ENCODE measurements at places on chromosomes 12 and 14.

DNA sequence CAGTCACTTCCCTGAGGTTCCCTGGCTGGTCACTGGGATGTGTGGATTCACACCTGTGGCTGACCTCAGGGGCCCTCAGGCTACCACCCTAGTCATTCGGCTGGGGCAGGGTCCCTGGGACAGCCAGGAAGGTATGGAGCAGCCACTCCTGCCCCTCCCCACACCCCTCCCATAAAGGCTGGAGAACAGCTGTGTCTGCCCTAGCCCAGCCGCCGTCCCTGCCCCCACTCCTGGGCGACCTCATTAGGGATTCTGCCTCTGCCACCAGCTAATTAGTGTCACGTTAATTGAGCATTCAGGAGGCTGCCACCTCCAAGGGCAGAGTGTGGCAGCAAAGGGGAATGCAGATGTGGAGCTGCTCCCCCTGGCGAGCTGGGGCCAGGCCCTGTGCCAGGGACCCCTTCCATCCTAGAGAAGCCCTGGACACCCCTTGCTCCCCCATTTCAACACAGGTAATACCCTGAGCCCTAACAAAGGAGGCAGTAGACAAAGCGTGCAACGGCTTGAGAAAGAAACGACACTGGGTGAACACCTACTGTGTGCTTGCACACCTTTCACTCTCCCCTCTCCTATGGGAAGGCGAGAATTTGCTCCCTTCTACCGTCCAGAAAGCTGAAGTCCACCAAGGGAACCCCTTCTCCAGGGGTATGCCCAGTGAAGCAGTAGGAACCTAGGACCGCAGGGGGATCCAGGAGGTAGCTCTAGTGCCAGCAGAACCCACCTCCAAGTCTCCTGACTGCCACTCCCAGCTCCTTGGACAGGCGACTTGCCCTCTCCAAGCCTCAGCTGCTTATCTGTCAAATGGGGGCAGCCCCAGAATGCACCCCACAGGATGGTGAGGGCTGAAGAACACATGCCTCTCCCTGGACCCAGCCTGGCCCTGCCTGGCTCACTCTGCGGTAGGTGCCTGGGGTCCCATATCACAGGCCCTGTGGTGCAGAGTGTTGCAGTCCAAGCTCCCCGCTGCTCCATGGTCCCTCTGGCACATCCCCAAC is 45.1 kb downstream of the FAM222A start:
- no peak for DNase-seq

GRCh38 chr12:75792687-75793086 is 238.9 kb downstream of the PHLDA1 start:
- DNase-seq: no peak

GRCh38 chr14:64581363-64581762 is 31.6 kb downstream of the PPP1R36 start:
- DNase-seq: no peak

DNA sequence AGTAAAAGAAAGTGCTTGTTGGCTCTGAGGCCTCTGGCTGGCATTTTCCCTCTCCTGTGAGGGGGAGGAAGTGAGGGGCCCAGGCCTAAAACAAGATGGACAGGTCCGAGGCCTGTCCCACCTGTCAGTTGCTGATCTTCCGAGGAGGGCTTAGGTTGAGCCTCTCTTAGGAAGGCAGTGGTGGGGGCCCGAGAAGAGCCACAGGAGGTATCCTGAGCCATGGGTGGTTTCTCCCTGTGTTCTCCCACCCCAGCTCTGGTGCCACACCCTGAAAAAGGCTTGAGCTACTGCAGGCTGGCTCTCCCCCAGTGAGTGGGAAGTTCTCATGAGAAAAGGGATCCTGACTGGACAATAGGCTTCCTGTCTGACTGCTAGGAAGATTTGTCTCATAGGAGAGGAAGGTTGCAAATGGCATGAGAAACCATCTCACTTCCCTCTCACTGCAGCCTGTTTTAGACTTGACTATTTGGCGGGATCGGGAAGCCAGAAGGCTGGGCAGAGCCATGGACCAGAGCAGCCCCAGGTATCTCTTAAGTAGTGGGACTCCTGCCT is 72.1 kb upstream of the SRSF5 start:
- DNase-seq: no peak

DNA sequence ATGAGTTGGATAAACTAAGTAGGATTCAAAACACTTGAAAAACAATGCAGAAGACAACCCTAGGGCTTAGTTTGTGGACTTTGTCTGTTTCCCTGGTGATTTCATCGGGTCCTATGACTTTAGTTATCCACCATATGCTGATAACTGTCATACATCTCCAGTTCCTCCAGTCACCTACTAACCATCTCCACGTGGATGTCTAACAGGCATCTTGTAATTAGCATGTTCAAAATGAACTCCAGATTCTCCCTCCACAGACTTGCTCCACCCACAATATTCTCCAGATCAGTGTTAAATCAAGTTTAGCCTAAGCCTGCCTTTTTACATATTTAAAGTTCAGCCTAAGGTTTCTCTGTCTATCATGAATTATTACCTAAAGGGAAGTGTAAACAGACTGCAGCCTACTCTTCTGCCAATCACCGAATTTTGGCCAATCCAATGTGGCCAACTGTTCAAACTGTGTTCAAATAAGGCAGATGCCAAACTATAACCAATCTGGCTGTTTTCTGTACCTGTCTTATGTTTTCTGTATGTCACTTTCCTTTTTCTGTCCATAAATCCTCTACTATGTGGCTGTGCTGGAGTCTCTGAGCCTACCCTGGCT is 87.1 kb downstream of the PAX9 start:
- no peak for DNase-seq

DNA sequence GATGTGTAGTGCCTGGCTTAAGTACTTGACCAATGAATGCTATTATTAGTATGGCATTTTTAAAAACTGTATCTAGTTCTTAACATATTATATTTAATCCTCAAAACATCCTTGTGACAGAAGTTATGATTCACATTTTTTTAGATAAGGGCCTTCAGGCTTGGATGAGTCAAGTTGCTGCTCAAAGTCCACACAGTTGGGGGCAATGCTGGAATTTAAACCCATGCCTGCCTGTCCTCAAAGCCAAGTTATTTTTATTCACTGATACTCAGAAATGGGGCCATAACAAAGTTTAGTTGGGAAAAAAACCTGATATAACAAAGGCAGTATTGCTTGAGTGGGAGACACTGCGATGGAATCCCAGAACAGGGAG is 50.6 kb downstream of the RFX4 start:
- DNase-seq: no peak

GRCh38 chr14:56331592-56332216 is 213.5 kb downstream of the PELI2 start:
- no peak for DNase-seq

- no peak for DNase-seq
Measured at GRCh38 chr12:83172441-83172840, 485.7 kb downstream of the TMTC2 start.

DNA sequence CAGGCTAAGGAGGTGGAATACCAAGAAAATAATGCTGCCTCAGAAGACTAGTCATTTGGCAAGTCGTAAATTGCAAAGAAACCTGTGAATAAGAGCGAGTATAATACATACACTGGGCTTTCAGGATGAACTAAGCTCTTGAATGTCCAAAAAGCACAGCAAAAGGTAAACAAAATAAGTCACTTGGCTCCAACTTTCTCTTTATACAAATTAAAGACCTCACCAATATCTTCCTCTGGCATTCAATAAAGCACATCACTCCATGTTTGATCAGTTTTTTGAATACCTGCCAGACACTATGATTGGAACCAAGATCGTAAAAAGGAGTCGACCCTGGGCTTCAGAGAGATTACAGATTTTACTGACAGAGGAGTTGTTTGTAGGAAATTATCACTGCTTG is 3.5 kb downstream of the DICER1 start:
- no peak for DNase-seq

DNA sequence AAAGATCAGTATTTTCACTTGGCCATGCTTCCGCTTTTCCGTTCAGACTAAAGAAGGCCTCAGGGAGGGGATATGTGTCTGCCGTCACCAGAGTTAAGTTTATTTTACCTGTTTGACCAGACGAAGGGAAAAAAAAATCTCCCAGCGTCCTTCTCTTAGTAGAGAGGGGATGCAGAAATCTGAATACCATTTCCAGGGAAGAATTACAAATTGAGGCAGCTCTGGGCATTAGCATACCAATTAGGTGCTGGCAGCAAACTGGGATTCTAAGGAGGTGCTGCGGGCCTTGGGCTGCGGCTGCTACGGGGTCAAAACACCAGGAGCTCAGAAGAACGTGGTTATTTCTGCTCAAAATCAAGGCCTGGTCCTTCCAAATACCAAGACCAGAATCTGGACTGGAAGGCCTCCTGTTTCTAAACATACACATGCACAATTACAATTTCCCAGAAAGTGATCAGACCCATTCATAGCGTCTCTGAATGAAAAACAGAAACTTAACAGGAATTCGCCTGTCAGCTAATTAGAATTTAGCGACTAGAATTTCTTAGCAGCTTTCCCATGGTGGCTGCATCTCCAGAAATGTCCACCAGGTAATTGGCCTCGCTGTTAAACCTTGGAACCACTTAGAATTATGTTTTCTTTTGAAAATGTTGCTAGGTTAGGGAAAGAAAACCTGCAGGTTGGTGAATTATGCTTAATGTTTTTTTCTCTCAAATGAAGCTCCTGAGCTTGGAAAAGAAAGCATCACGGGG is 617.0 kb downstream of the VRK1 start:
- no peak for DNase-seq

DNA sequence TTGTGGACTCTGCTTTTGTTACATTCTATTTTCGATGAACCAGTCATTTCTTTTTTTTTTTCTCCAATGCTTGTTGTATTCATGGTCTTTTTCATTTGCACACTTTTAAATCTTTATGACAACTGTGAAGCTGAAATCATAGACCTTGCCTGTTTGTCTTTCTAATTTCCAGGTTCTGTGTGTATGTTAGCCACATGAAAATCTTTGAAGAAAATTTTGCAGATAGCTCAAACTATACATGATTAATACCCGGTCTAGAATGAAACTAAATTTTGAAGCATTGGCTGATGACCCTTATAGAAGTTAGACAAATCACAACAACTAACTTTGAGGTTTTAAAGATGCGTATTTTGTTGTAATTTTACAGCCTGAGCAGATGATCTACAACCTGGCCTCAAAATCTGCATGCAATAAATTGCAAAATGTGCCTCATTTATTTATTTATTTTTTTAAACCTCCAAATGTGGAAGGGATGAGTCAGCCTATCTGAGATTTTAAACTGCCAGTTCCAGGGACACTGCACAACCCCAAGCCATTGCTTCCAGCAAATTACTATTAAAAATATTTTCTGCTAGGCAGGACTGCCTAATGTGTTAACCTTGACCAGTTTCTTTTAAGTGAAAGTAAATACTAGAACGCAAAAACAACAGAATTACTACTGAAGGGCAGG is 96.3 kb upstream of the NAV3 start:
- no peak for DNase-seq

- no peak for DNase-seq
Measured at GRCh38 chr14:66498311-66498710, 9.6 kb upstream of the GPHN start.

DNA sequence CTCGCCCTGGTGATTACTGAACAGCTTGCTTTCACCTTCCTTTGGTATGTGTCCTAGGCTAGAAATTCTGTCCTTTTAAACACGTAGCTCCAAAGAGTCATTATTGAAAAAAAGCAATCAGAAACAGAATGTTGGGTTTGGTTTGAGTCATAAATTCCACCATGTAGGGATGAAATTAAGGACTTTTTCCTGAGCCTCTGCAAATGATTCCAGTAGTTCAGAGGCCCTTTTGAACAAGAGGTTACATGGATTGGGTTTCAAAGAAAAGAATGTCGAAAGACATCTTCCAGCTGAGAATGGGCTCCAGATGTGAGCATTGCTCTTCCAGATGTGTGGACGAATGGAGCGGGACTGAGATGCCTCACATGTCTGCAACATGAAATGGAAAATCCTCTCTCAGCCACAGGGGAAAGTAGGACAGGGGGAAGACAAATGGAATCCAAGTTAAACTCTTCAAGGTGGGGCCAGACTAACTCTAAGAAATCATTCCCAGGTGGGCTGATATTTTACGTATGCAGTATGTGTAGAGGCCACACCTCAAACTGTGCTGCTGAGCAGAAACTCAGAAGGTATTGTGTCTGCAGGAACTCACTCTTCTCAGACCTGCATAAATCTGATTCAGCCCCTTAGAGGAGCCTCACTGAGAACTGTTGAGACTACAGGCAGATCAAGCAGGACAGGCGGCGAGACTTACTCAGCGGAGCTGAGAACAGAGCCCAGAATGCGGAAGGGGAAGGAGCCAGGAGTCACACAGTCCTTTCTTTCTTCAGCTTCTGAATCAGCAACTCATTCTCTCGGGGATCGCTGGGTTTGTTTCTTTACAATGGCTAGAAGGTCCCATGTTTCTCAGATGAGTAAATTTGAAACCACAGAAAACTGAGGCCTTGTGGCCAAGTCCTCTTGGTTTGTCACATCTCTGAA is 23.3 kb upstream of the EMP1 start:
- no peak for DNase-seq

- DNase-seq: no peak
Measured at GRCh38 chr12:114841557-114842251, 157.7 kb upstream of the TBX3 start.

- DNase-seq: no peak
Measured at GRCh38 chr12:5295996-5296395, 135.9 kb upstream of the NTF3 start.

- no peak for DNase-seq
Measured at GRCh38 chr12:67827820-67828383, 161.3 kb upstream of the IFNG-AS1 start.

GRCh38 chr14:75933712-75934296 is 48.0 kb downstream of the TGFB3 start:
- no peak for DNase-seq

GRCh38 chr14:90815572-90815821 is 733 bp downstream of the TTC7B start:
- no peak for DNase-seq

DNA sequence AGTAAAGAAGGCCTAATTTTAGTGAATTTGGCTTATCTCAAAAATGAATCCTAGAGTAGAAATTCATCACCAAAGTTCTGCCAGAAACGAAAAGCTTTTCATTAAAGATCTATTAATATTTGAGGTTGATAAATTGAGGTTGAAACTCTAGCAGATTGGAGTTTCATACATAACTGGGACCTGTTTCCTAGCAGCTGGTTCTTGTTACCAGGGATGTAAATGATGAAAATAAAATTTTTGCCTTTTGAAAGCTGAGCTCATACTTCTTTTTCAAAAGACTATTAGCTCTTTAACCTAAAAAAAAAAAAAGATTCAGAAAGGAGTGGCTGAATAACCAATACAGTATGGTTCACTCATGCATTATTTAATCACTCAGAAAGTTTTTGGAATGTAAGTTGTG is 98.3 kb downstream of the PTGER2 start:
- no peak for DNase-seq

DNA sequence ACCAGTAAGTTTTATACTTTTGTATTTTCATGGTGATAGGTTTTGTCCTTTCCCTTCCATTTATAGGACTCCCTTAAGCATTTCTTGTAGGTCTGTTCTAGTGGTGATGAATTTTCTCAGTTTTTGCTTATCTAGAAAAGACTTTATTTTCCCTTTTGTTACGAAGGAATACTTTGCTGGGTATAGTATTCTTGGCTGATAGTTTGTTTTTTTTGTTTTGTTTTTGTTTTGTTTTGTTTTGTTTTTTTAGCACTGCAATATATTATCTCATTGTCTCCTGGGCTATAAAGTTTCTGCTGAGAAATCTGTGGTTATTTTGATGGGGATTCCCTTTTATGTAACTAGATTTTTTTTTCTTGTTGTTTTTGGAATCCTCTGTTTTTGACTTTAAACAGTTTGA is 67.7 kb downstream of the FBXO33 start:
- no peak for DNase-seq

GRCh38 chr14:21999402-21999801 is 325.8 kb upstream of the OR4E1 start:
- no peak for DNase-seq

Data from activated naive CD4-positive, alpha-beta T cell (primary cell).